ENCODE measurements at places on chromosomes 1 and 21.
A peak's percentile ranks its signal among the peaks of the same experiment; 100 is the strongest.

DNA sequence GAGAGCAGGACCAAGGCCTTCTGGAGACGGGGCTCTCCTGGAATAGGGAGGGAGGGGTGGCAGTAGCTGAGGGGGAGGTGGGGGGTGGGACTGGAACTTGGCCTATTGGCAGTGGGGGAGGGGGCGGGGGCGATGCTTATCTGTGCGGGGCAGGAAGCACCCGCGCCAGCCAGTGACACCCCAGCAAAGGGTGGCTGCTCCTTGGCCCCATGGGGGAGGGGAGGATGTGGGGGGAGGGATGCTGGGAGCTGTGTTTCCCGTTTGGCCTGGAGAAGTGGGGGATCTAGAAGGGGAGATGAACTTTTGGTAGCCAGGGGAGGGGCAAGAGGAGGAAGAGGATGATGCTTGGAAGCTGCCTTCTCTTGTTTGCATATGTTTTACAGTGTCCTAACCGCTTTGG, 11.0 kb downstream of the ZBTB7B start:
- no peak for DNase-seq

- no peak for DNase-seq
Observed at GRCh38 chr1:227994632-227995300, 12.0 kb upstream of the WNT3A start.

GRCh38 chr1:200874694-200875093, 1.9 kb downstream of the GPR25 start:
- DNase-seq: no peak

DNA sequence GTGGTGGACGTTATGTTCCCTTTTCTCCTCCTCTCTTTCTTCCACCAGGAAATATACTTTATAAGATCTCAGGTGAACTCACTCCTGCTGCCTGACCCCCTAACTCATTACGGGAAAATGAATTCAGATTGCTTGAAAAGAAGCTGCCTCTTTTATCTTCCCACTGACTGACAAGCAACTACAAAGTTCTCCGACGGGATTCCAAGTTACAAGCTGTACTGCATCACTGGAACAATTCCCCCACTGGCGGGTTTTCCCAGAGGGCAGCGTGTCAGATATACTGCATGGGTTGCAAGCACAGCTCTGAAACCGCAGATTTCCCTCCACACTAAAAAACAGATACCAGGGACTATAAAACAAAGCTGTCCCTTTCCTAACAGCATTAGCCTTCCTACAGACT, 390.6 kb downstream of the KCTD3 start:
- peak; percentile 7 for DNase-seq

GRCh38 chr1:246782120-246782900, 58.1 kb downstream of the SCCPDH start:
- peak; percentile 71 for DNase-seq

- DNase-seq: no peak
Observed at GRCh38 chr1:87508247-87508787, 179.6 kb downstream of the LMO4 start.

GRCh38 chr21:46096596-46097335, 1.1 kb upstream of the COL6A2 start:
- no peak for DNase-seq

DNA sequence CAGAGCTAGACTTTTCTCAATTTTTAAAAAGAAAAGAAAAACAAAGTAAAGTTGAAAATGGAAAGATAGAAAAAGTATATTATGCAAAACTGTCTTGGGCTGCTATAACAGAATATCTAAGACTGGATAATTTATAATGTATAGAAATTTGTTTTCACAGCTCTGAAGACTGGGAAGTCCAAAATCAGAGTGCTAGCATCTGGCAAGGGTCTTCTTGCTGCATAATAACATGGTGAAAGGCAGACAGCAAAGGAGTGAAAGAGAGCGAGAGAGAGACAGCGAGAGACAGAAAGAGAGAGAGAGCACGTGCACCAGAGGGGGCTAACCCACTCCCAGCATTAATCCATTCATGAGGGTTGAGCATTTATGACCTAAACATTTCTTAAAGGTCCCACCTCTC, 59.1 kb upstream of the SPOCD1 start:
- no peak for DNase-seq

DNA sequence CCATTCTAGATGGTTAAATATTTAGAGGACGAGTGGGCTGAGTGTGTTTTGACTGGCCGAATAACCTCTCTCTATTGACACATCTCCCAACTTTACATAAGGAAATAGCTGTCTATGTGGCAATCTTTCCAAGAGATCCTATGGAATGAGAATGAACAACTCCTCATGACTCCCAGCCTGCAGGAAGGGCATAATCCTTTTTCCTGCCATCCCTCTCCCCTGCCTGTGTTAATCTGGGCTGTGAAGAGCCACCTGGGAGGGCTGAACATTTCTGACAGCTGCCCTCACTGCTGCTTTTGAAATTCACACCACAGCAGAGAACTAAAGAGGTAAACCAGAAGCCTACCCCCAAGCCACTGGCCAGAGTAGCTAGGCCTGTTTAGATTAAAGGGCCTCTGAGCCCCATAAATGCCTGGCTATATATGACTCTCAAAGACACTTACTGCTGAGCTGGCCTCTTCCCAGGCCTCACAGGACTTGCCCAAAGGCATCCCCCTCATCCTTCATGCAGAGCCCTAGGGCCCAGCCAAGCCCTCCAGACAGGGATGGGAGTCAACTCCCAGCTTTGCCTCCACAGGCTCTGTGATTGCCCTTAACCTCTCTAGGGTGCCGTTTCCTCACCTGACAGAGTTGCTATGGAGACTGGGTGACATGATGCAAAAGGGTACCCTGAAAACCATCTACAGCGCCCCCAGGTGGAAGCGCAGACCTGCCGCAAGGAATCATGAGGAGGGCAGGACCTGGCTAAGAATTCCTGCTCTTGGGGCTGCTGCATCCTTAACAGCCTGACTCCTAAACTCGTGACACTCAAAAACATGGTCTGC, 42.0 kb upstream of the LDLRAP1 start:
- peak; percentile 80 for DNase-seq

GRCh38 chr1:221439008-221439746, 302.7 kb downstream of the DUSP10 start:
- DNase-seq: no peak

DNA sequence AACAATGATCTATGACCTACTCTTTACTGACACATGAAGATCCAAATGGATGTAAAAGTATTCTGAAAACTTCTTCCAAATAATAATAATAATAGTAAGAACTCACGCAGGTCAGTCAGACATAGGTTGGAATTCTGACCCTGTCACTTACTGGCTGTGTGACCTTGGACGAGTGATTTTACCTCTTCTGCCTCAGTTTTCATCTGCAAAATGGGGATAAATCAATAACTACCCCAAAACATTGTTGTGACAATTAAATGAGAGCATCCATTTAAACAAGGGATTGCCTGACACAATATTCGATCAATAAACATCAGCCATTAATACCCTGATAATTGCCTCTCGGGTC, 556 bp downstream of the MECR start:
- DNase-seq: no peak
